ENCODE measurements at places on chromosomes 1 and 21. TPM values are rescaled to one million over a fixed set of nuclear protein-coding genes. Genes with fewer than 3 reads are reported as not detected.

DNA sequence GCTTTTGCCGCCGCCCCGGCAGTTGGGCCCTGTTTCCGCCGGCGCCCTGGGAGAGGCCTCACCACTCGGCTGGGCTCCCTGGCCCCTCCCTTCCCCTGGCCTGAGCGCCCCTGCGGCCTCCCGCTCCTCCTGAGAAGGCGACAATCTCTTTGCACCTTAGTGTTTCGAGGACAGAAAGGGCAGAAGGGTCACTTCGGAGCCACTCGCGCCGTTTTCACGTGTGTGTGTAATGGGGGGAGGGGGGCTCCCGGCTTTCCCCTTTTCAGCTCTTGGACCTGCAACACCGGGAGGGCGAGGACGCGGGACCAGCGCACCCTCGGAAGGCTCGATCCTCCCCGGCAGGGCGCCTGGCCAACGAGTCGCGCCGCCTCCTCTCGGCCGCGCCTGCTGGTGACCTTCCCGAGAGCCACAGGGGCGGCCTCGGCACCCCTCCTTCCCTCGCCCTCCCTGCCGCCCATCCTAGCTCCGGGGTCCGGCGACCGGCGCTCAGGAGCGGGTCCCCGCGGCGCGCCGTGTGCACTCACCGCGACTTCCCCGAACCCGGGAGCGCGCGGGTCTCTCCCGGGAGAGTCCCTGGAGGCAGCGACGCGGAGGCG, 432 bp upstream of the SIM2 start:
- DNase-seq: no peak

GRCh38 chr21:33008333-33009051, 17.2 kb upstream of the OLIG2 start:
- no peak for DNase-seq

DNA sequence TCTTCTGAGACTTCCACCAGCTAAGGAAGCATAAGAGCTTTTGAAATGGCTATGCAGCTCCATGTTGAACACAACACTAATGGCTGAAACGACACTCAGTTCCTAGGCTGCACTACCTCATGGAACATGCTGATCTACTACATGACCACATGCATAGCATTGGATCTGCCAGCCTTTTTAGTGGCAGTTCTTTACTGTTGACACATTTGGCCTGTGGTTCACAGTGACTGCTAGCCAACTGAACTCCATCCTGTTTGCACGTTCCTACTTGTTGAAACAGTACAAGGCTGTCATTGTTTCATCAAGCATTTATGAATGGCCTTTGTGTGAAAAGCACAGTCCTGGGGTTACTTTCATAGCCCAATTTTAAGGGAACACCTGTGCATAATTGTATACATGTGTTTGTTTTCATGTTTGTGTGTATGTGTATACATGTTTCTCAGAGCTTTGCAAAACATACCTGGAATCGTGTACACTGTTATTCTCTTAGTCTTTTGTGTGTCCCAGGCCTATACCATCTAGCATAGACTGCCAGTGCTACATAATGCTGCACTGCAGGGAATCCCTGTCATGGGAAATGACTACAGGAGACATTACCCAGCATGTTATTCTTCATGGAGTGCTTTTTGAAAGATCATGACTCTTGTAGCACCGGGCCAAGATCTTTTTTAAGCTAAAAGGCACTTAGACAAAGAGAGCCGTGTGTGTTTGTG, 179.6 kb upstream of the ESRRG start:
- DNase-seq: no peak

Gene EPHA2
- polyA plus RNA-seq: 18.5 TPM

Gene NBPF6
- polyA plus RNA-seq: not detected

Gene NES
- 26.5 TPM for polyA plus RNA-seq

Gene LIX1L
- 12.0 TPM for polyA plus RNA-seq
